ENCODE measurements at places on chromosomes 1 and 21.

DNA sequence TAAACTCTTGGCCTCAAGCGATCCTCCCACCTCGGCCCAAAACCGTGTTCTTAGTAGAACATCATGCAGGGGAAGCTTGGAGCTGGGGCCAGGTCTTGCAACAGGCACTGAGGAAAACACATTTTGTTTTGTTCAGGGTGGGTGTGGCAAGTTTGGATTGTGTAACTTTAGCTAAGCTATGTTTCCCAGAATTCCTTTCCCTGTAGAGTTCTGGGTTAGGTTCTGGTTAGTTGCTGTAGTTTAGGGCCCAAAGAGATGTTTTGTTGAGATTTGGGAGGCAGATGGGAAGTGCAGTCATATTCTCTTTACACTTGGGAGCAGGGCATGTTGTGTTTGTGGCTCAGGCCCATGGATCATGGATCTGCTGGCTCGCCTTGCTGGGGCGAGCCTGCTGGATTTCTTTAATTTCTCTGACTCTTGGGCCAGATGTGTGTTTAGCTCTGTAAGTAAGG lies 24.0 kb downstream of the PLA2G5 start:
- DNase-seq = no peak

DNA sequence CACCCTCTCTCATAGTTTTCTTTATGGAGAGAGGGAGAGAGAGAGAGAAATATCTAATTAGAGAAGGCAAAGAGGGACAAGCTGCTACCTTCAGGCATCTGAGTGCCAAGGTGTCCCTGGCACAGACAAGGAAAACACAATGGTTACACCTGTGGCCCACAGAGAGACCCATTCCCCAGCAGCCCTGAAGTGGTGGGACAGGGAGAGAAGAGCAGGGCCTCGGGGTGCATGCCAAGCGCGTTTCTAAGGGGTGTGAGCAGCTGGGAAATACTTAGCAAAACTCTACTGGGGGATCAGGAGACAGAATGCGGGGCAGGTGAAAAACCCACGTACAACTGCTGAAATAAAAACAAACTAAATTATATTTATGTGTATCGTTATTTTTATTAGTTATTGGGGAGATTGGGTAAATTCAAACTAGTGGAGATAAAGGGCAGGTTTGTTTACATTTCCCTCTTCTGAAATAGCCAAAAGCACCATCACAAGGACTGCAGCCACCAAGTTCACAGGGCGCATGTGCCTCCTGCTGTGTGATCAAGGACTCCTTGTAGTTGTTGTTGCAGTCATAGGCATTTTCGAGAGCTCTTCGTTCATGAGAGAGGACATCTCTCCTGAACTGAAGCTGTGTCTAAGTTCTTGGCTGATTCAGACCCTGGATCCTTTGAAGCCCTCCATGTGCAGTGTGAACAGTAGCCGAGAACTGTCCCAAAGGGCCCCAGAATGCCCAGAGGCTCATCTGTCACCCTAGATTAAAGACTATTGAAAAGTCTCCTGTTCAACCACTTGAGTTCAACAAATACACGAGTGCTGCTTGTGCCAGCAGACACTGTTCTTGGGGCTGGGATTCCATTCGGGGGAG lies 737 bp upstream of the SERPINC1 start:
- DNase-seq = no peak

GRCh38 chr1:15081102-15081501 lies 72.4 kb upstream of the TMEM51 start:
- DNase-seq = no peak

DNA sequence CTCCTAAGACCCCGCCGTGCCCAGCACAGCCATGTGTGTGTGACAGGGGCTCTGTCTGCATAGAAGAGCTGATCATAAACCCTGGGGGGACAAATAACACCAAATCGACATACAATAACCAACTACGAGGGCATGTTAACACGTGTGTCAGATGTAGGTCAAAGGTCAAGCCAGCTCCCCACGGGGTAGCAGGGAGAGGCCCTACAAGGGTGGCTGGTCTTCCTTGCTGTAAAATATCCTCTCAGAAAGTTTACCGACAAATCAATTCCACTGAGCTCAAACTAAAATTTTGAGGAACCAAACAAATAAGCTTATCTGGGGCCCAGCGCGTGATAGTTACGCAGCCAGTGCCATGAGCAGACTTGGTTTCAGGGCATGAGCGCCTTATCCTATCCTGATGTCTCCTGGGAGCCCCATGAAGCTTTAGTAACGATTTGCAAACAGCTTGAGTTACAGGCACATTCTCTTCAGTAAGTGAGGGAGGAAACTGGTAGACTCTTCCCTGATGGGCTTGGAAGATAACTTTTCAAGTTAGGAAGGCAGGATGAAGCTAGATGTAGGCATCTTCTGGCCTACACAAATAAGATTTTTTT lies 2.7 kb upstream of the TMPRSS3 start:
- no peak for DNase-seq

GRCh38 chr1:44485229-44485933 lies 80.3 kb downstream of the RNF220 start:
- DNase-seq = peak; percentile 83

GRCh38 chr1:36778740-36779139 lies 255.6 kb downstream of the GRIK3 start:
- DNase-seq = no peak

DNA sequence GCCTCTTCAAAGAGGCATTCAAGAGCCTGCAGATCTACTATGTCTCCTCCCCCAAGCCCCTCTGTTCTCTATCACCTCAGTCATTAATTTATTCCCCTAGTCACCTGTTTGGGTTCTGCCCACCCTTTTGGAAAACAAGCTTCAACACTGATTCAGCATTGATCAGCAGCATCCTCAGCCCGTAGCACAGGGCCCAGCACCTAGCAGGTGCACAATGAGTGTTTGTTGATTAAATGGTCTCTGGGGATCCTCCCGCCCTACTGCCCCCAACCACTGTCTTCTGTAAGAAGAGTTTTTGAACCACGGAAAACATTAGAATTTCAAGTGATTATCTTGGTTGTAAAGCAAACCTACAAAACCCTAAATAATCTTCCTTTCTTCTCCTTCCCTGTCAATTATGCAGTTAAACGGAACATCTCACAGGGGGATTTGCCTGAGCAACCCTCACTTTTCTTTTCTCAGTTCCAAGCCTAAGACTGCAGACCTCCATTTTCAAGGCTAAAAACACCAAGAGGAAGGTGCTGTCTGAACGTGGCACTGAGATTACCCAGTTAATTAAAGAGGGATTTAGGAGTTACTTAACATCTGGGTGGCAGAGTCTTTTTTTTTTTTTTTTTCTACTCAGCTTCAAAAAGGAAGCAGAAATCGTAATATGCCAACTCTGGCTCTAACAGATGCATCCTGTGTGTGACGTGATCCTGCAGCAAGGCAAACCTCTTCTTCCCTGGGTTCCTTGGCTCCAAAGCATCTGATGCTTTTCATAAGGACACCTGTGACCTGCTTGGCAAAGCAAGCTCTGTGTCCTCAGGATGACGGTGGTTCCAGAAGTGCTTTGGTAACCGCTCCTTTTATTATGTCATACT lies 163.0 kb downstream of the KAZN start:
- no peak for DNase-seq

DNA sequence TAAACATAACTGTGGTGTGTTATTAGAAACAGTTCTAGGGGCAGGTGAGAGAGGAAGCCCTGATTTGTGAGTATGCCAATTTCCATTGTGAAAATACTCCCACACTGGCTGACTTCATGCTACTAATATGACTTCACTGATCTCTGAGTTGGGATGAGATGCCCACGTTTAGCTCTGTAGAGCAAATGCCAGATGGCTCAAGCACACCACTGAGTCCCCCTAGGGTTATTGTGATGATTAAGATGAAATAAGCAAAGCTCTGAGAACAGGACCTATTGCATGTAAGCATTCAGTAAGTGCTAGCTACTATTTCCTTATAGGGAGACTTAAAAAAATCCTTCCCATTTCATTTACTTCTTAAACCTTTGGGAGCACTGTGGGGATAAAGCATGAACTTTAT lies 117.6 kb downstream of the CENPF start:
- no peak for DNase-seq

GRCh38 chr1:165612062-165612461 lies 19.0 kb upstream of the MGST3 start:
- no peak for DNase-seq

GRCh38 chr1:100396651-100397050 lies 44.3 kb downstream of the CDC14A start:
- peak; percentile 14 for DNase-seq

GRCh38 chr1:38115682-38116202 lies 69.1 kb upstream of the POU3F1 start:
- no peak for DNase-seq

- no peak for DNase-seq
Observed at GRCh38 chr1:243354511-243355153, 98.8 kb downstream of the SDCCAG8 start.

GRCh38 chr1:240705579-240705978 lies 93.6 kb upstream of the GREM2 start:
- no peak for DNase-seq

DNA sequence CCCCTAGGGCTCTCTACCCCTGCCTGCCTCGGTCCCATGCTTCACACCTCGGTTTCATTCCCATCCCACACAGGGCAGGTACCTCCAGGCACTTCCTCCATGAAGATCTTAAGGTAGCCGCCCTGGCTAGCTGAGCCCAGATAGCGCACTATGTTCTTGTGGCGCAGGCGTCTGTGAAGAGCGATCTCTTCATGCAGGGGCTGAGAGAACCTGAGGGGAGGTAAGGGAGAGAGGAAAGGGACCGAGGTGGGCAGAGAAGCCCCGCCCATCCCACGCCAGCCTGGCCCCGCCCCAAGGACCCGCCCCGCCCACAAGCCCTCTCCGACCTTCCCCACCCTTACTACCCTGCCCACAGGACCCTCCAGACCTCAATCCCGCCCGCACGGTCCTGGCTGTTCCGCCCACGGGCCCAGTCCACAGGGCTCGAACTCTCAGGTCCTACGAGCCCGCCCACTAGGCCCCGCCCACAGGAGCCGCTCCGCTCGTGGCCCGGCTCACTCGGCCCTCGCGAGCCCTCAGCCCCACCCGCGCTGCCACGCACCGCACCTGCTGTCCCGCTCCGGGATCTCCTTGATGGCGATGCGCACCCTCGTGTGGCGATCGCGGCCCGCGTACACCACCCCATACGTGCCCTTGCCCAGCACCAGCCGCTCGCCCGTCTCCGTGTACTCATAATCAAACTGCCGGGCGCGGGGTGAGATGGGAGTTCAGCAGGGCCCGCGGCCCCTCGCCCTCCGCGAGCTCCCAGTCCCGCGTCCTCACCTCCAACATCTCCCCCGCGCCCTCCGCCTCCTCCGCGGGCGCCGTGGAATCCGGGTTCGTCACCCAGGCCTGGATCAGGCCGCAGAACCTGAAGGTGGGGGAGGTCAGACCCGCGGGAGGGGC lies 6.4 kb downstream of the MAP3K6 start:
- DNase-seq = no peak
